ENCODE measurements at places on chromosomes 5 and 9.
A peak's percentile ranks its signal among the peaks of the same experiment; 100 is the strongest.

DNA sequence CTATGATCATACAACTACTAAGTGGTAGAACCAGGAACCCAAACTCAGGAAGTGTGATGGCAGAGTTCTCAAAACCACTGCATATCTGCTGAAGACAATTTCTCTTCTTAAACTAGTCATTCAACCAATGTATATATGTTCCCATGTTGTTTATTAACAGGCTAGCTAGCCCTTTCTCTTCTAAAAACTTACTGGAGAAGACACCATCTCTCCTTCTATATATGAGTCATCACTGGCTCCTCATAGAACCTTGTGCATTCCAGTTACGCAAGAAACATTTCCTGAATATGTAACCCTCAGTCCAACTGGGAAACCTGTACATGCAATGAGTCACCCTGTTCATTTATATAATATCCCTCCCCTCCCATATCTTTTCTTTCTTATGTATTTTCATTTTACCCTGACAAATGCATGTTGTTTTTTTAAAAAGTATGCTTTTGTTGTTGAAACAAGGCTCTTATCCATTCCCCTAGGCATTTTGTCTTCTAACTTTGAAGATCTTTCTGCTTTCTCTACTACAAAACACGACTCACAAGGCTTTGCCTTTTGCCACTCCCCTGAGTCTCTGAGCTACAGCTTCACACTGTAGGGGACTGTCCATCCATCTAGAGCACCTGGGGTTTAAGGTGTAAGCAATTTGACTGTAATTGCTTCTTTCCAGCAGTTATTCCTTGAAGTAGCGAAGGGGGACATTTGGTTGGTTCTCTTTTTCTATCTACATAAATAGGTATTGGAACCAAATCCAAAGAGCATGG is 119.5 kb downstream of the ANXA1 start:
- no peak for DNase-seq

DNA sequence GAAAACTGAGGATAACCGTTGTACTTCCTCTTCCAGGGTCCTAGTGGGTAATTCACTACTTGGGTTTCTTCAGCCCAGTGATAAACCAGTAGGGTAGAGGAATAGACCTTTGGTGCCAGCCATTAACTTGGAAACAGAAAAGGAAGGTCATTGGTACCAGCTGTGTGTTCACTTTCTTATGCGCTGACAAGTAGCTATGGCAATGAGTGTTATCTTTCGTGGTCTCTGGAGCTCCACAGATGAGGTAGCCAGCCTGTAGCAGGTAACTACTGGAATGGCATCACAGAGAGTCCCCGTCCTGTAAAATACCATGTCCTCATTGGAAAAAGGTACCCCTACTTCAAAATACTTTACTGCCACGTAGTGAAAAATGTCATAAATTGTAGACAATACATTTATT is 2.3 kb downstream of the UHRF2 start:
- DNase-seq = no peak

DNA sequence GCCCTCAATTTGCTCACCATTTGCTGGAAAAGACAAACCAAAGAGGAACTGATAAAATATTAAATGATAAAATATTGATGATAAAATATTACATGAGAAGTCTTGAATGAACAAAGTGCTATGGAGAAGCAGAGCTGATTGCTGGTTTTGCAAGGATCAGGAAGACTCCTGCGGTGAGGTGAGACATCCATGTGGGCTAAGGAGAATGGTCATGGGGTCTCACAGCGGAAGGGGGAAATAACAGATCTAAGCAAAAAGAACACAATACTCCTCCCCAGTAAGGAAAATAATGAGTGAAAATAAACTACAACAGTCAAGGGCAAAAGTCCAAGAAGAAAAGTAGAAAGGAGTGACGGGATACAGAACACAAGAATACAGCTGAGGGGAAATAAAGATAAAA is 146.8 kb downstream of the LURAP1L start:
- DNase-seq = no peak

DNA sequence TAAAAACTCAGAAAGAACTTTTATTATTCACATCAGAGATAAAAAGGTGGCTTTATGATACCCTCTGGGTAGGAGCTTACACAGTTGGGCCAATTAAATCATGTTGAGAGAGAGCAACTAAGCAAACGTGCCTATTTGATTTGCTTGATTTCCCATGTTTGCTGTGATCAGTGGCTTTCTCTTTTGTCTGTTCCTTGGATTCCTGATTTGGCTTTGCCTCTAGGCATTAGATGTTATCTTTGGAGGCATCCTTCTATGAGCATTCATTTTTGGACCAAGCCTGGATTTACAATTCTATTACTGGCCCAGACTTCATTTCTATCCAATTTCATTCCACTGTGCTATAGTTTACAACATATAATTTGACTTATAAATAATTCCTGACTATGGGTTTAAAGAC is 35.9 kb downstream of the VCAN start:
- no peak for DNase-seq

- no peak for DNase-seq
These were observed 5.9 kb downstream of the MED22 start for GRCh38 chr9:133342069-133342406.

DNA sequence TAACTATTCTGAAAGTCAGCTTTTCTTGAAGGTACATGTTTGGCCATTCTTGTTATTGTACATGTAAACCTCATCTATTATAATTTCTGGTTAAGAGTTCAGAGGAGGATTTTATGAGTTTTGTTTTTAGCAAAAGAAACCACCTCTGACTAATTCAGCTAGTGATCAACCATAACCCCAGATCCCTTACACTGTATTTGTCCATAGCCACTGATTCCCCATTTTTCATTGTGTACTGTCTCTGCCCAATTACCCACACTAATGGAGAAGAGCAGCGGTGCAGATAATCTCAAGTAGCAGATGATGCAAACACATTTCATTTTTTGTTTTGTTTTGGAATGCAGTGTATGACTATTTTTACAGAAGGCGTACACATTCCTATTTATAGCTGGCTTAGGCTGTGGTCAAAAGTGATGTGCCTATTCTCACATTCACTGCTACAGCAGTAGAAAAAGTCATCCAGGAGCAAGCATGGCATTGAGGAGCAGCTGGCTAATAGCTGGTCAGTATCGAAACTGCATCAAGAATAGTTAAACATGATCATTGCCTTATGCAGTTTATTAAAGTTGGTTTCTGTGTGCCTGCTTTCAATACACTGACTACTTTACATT is 988.3 kb downstream of the DTWD2 start:
- no peak for DNase-seq

DNA sequence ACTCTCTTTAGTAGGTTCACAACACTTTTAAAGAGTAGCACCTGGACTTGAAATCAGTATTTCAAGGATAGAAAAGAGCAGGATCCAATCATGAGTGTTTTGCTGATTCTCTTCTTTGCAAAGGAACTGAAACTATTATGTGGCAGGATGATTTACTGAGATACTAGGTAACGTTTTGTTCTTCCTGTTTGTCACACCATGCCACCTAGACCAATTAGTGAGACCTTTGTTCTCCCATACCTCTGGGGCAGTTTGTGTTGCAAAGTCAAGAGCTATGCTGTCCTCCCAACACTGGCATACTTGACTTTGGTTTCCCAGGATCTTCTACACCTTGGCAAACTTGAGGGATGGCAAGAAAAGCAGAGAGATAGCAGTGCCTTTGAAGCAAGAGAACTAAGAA is 43.4 kb downstream of the PPP1R2B start:
- DNase-seq = no peak

DNA sequence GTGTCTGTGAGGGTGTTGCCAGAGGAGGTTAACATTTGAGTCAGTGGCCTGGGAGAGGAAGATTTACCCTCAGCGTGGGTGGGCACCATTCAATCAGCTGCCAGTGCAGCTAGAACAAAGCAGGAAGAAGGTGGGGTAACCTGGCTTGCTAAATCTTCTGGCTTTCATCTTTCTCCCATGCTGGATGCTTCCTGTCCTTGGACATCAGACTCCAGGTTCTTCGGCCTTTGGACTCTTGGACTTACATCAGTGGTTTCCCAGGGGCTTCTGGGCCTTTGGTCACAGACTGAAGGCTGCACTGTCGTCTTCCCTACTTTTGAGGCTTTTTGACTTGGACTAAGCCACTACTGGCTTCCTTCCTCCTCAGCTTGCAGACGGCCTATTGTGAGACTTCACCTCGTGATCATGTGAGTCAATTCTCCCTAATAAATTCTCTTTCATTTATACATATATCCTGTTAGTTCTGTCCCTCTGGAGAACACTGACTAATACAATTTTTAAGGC is 38.1 kb downstream of the PBX3 start:
- DNase-seq = no peak

- no peak for DNase-seq
These were observed 132.4 kb downstream of the TMEM174 start for GRCh38 chr5:73305386-73305785.

- DNase-seq = no peak
These were observed 254.7 kb downstream of the NR3C1 start for GRCh38 chr5:143148771-143149170.

DNA sequence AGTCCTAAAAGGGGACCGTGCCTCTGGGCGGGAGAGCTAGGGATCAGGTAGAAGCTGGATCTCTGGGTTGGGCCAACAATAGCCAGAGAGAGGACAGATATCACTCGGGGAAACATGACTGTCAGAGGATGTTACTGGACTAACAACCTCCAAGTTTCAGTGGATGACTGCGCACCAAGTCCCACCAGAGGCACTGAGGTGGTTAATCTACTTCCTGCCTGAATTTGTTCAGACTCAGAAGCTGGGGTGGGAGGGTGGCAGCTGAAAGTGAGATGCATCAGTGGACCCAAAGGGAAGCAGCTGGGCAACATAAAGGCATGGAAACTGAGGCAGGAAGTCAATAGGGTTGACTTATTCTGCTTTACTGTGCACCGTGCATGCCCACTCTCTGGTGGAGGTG is 130.1 kb upstream of the SLC44A1 start:
- DNase-seq = no peak

- DNase-seq = no peak
These were observed 10.4 kb downstream of the CDK5RAP2 start for GRCh38 chr9:120569556-120569955.

- DNase-seq = no peak
These were observed 37.8 kb upstream of the KIF2A start for GRCh38 chr5:62268234-62268633.

DNA sequence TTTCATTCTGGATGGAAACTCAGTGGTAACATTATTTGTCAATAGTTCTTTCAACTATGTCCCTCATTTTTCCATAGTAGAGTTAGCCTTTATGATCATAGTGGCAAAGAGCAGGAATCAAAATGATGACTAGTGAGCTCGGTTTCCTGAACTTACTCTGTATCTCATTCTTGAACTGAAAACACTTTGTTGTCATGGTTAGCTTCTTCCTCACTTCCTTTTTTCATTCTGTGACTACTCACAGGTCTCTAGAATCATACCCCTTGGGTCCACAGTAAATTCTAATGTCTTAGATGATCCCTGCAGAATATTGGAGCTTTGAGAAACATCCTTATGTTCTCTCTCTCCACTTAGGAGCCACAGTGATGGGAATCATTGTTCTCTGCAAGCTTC is 29.4 kb upstream of the RECK start:
- no peak for DNase-seq

GRCh38 chr9:118993965-118994364 is 375.3 kb downstream of the BRINP1 start:
- DNase-seq = no peak

DNA sequence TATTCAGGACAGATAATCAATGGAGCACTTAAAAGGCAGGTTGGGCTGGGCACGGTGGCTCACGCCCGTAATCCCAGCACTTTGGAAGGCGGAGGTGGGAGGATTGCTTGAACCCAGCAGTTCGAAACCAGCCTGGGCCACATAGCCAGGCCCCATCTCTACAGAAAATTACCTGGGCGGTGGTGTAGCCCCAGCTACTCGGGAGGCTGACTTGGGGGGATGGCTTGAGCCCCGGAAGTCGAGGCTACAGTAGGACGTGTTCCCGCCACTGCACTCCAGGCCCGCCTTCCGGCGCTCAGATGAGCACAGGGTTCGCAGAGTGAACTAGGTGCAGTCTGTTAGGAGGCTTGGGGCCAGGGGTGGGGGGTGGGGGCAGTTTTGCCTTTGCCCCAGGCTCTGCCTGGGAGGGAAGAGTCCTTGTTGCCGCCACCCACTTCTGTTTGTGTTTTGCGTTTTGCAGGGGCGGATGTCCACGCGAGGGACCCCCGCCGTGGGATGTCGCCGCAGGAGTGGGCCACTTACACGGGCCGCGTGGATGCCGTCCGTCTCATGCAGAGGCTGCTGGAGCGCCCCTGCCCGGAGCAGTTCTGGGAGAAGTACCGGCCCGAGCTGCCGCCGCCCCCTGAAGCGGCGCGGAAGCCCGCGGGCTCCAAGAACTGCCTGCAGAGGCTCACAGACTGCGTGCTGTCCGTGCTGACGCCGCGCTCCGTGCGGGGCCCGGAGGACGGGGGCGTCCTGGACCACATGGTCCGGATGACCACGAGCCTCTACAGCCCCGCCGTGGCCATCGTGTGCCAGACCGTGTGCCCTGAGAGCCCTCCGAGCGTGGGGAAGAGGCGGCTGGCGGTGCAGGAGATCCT is 85.2 kb downstream of the ANKRD33B start:
- DNase-seq = no peak

DNA sequence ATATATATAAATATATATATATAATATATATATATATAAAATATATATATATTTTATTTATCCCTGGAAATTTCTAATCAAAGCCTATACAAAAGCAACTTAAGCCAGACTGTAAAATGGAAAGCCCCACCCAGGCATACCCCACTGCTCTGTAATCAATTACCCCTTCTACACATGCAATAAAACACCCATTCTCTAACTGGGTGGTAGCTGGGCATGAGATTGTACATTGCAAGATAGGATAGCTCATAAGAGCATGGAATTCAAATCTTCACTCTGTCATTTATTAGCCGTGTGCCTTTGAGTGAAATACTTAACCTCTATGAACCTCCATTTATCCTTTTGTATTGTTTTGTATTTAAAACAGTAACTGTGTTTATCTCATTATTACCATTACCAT is 405.3 kb upstream of the SLC30A5 start:
- DNase-seq = no peak

DNA sequence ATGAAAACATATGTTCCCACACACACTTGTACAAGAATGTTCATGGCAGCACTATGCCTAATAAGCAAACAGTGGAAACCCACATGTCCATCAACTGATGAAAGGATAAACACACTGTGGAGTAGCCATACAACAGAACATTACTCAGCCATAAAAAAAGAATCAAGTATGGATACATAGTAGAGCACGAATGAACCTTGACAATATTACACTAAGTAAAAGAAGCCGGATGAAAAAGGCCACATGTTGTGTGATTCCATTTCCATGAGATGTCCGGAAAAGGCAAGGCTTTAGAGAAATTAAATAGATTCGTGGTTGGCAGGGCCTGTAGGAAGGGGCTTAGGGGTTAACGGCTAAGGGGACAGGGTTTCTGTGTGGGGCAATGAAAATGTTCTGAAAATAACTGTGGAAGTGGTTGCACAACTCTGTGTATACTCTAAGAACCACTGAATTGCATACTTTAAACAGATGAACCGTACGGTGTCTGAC is 51.4 kb downstream of the COL23A1 start:
- no peak for DNase-seq

GRCh38 chr9:112754578-112754977 is 4.0 kb downstream of the SNX30 start:
- DNase-seq = peak; percentile 59

GRCh38 chr5:173453167-173453566 is 125.0 kb upstream of the STC2 start:
- no peak for DNase-seq

Data from immature natural killer cell (primary cell).